ENCODE measurements at places on chromosomes 3 and 15.

DNA sequence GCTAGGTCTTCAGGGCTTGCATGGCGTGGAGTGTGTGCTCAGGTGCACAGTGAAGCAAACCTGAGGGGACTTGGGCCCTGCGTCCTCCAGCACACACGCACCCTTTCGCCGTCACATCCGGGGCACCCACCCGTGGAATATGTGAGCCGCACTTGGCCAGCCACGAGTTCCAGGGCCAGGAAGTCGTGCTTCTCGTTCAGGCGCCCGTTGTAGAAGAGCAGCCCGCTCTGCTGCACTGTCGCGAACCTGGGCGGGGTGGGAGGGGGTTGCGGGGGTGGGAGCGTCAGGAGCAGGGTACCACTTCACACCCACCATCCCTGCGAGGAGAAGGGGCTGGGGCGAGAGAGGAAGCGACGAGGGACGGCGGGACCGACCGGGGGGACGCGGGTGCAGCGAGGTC lies 7.1 kb downstream of the CELSR3 start:
- DNase-seq: no peak

DNA sequence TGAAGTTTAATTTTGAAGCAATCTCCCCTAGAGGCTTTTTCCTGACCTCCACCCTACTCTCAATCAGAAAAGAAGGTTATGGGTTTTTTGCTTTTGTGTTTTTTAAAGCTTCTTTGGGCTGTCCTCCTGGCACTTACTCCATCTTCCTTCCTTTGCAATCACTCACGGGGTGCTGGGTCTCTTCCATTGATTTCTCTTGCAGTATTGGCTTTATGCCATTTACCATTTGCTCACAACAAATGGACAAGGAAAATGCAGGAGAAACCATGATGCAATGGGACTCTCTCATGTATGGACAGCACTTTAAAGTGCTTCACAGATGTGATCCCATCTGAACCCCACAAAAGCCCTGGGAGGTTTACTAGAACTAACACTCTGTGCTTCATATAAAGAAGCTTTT lies 57.5 kb downstream of the SST start:
- no peak for DNase-seq

GRCh38 chr3:16508243-16508578 lies 5.3 kb downstream of the RFTN1 start:
- no peak for DNase-seq

- peak; percentile 69 for DNase-seq
Measured at GRCh38 chr15:93088200-93088980, 621 bp downstream of the RGMA start.

GRCh38 chr3:124791639-124792151 lies 61.4 kb downstream of the UMPS start:
- DNase-seq: no peak

GRCh38 chr3:23263796-23264195 lies 60.7 kb downstream of the UBE2E2 start:
- DNase-seq: no peak

DNA sequence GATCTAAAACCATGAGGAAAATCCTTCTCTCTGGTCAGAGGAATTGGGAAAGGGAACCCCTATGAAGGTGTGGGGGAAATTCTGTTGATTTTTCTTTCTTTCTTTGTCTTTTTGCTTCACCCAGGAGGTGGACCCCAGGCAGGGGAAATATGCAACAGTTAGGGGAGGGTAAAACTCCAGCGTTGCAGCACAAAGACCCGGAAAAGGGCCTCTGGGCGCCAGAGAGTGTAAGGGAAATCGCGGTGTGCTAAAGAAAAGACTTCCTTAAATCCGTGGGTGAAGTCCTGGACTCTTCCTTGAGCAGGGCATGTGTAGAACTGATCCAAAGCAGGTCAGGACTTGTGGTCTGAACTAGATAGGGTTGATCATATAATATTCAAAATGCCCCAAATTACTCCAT lies 11.1 kb upstream of the TBC1D21 start:
- no peak for DNase-seq

GRCh38 chr15:82530606-82531379 lies 9.5 kb downstream of the RPS17 start:
- DNase-seq: peak; percentile 81
